Gastrocnemius medialis (tissue), 4 donors: ENCODE measurements at places on chromosomes 12 and 14. TPM values are rescaled to one million over a fixed set of nuclear protein-coding genes. Genes with fewer than 3 reads are reported as not detected.

The KRT81 gene
- not detected for total RNA-seq

The CLEC6A gene
- not detected for total RNA-seq

DNA sequence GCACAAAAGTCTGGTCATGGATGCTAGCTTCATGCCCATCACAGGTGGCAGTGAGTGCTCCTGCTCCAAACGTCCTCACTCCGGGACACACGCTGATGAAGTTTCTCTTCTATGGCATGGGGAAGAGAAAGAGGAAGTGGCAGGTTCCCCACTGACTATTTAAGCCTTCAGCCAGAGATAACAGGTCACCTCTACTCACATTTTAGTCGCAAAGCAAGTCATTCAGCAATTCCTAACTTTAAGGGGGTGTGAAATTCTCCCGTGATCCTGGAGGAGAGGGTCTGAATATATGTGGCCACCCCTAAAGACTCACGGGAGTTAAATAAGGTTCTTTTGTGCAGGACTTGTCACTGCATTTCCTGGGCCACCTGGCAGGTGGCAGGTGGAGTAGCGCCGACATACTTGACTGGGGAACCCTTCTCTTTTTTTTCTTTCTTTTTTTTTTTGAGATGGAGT, 18.8 kb upstream of the RCOR1 start:
- DNase-seq, result no peak

- no peak for DNase-seq
These were observed 45.2 kb upstream of the C14orf132 start for GRCh38 chr14:95993768-95994592.

DNA sequence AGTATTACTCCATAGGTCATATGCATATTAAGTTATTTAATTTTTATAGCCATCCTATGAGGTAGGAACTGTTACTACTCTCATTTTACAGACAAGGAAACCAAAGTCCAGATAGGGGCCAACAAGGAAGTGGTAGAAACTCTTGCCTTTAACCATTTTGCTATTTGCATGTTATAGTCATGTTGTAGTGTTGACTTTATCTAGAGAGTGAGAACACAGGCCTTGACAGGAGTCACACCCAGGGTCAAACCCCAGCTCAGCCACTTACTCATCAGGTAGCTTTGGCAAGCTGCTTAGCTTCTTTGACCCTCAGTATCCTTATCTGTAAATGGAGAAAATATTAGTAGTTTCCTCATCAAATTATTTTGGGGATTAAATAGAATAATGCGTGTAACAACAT, 156.2 kb downstream of the CAND1 start:
- DNase-seq, result no peak

The LUM gene
- total RNA-seq, result 1.3 TPM

The TBX3 gene
- total RNA-seq, result 13.0 TPM

GRCh38 chr14:50943943-50944646, at the start of gene PYGL:
TSS of gene PYGL (minus strand) at chr14:50944483. CDS start at chr14:50944403, 80 bp downstream.
- peak; percentile 47 for DNase-seq

- no peak for DNase-seq
These were observed 197.2 kb upstream of the NUDT4 start for GRCh38 chr12:93180566-93180965.

The HIGD1C gene
- total RNA-seq, result not detected

DNA sequence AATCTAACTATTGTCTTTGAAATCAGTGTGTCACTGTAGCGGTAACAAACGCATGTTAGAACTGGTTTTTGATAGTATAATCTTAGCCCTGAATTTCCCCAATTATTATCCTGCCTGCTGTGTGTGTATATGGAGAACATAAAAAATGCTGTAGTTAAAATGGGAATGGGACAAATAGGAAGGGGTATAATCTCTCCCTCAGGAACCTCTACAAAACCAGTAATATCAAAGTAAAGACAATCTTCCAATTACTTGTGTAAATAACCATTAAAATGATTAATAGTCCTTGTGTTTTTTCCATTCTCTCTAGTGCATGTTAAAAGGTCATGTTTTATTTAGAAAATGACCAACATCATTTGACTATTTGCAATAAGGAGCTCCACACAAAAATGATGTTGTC, 200.1 kb upstream of the TMTC1 start:
- DNase-seq, result no peak

- DNase-seq, result no peak
These were observed 113.1 kb downstream of the CCDC60 start for GRCh38 chr12:119447618-119448017.

- DNase-seq, result peak; percentile 90
These were observed at the start of gene FUT8 for GRCh38 chr14:65412032-65412846. TSS of gene FUT8 (plus strand) at chr14:65412730. CDS start at chr14:65561564, 148,834 bp downstream.
